NCI-H2171 treated with DMSO at 0.1 percent for 48 hours (cell line): ENCODE measurements at places on chromosomes 3 and 15.

DNA sequence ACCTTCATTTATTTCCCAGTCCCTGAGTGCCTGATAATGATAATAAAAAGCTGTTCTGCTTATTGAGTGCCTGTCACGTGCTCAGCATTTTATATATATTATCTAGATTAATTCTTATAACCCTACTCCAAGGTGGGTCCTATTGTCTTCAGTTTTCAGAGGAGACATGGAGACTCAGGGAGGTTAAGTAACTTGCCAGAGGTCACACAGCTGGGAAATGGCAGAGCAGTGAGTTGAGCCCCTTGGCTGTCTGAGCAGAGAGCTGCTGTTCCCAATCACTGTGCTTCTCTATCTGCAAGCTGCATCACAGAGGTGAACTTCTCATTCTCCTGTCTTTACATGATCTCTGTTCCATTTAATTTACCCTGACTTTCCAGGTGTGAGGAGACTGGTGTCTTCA lies 32.3 kb upstream of the MRPS22 start:
- DNase-seq = no peak

DNA sequence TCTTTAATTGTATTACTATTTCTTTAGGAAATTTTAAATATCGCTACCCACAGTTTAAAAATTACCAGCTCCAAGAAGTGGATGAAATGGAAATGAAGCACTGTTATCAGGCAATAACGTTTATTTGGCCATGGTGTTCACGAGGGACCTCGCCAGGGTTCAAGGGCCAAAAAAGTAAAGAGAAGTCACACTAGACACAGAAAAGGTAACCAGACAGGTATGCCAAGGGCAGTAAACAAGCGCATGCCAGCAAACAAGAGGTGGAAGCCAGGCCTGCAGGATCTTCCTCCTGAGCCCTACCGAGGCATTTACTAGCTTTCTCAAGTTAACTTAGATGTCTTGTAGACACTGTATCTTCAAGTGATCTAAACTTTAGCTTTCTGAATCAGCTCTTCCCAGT lies 113.5 kb downstream of the PLD1 start:
- DNase-seq = no peak

GRCh38 chr3:195103623-195104022 lies 167.3 kb downstream of the XXYLT1 start:
- no peak for DNase-seq

DNA sequence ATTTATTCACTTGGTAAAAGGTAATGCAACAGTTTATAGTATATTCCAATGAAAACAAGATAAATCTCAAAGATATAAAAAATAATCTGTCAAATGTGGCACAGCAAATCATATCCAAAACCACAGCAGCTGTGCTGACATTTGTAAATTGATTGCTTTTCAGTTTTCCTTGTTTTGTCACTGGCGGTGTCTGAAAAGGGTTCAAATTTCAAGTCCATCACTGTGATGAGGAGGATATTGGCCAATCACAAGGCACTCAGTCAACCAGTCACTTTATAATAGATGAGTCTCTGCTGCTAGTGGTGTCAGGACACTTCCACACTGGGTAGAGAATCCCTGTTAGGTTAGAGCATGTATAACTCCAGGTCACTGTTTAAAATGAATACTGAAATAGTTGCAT lies 154.8 kb downstream of the SLC9A9 start:
- DNase-seq = peak; percentile 5

DNA sequence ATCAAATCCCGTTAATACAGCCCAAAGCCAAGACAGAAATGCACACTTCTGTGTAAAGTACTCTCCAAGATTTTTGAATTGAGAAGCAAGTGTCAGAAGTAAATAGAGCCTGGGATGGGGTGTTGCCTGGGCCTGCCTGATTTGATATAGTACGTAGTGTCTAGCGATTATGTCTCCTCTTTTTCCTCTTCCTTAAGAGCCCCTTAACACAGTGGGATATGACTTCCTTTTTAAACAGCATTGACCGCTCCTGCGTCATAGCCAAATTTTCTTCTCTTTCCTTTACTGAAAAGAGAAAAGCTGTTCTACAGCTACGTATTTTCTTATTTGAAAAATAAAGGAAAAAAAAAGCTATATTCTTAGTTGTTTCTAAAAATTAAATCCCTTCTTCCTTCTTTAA lies 97.7 kb downstream of the PLCL2 start:
- peak; percentile 62 for DNase-seq

GRCh38 chr3:50483374-50483773 lies 20.1 kb downstream of the CACNA2D2 start:
- no peak for DNase-seq

DNA sequence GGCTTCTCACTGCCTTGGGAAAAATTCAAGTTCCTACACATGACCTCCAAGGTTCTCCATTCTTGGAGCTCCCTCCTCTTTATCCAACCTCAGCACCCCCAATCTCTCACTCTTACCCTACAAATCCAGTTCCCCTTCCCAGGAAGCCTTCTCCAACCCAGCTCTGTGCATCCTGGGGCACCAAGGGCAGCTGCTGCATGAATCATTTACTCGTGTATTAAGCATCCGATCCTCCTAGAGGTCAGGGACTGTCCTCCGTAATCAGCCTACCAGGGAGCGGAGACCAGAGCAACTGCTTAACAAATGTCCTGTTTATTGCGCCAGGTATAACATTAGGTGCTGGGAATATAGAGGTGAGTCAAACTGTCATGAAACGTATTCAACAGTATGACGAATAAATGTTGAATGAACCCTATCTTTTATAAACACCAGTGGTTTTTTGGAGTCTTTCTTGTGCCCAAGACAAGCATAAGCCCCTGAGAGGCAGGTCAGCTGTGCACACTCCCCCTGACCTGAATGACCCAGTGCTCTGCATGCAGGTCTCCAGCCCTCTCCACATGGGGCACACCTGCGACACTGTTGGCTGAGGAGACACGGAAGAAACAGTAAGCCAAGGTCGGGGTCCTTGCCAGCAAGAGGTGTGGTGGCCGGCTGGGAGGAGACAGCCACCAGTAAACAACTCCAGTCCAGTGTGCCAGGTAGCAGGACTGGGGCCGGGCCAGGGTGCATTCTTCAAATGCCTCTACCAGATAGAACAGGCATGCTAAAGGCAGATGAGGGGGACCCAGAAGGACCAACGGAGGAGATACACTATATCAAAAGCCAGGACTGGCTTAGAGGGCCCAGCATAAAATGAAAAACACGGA lies 27.6 kb downstream of the ANP32A start:
- DNase-seq = no peak

- DNase-seq = peak; percentile 8
Measured at GRCh38 chr15:83653639-83654378, at the start of gene ADAMTSL3. ADAMTSL3 (plus strand) TSS chr15:83654123; CDS start chr15:83655762, 1,639 bp downstream.

- no peak for DNase-seq
Measured at GRCh38 chr15:87753539-87753938, 503.0 kb downstream of the NTRK3 start.

- no peak for DNase-seq
Measured at GRCh38 chr15:36601497-36601932, 22.1 kb downstream of the CDIN1 start.

DNA sequence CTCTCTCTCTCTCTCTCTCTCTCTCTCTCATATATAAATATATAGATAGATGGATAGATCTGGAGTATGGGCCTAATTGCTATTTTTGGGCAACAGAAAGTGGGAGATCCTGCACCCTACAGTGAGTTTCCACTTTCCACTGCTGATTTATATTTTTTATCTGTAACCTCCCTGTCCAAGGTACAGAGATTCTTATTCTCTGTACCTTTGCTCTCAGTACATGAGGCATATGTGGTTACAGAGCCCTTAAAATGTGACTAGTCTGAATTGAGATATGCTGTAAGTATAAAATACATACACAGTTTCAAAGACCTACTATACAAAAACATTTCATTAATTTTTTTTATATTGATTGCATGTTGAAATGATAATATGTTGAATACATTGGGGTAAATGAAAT lies 51.1 kb upstream of the FOXP1 start:
- DNase-seq = no peak

GRCh38 chr15:43854801-43855200 lies 28.0 kb downstream of the WDR76 start:
- DNase-seq = no peak

DNA sequence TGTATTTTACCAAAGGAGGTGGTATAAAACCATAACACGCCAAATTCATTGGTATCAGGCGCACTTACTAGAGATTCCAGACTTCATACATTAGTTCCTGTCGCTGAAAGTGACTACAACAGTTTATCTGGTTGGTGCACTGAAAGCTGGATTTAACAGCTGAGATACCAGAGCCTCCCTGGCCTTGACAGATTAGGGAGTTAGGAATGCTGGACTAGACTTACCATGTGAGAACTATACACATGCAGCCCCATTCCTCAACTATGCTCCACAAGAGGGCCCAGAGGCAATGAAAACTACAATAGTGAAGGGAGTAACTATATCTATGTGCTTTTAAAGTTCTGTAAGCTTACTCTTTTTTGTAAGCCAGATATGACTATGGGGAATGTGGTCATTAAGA lies 174.4 kb downstream of the STAG1 start:
- DNase-seq = no peak

GRCh38 chr3:56976651-56977560 lies 83.6 kb upstream of the SPATA12 start:
- DNase-seq = peak; percentile 92

DNA sequence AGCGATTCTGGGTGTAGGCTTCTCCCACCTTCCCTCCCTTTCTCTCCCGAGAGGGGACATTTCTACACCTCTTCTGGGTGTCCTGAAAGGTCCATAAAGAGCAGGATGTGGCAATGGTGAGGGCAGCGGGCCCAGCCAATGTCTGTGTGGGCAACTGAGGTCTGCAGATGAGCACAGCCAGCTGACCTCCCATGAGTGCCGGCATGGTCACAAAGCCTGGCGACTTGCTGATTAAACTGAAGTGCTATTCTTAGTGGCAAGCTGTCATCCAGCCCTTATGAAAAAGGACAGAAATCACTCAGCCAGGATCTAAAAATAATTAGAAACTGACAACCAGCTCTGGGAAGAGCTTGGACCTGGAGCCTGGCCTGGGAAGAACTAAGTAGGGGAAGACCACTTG lies 124.3 kb upstream of the RGMA start:
- DNase-seq = no peak

GRCh38 chr15:52183562-52184173 lies 7.5 kb downstream of the GNB5 start:
- no peak for DNase-seq
